ENCODE measurements at places on chromosomes 6 and 20.

DNA sequence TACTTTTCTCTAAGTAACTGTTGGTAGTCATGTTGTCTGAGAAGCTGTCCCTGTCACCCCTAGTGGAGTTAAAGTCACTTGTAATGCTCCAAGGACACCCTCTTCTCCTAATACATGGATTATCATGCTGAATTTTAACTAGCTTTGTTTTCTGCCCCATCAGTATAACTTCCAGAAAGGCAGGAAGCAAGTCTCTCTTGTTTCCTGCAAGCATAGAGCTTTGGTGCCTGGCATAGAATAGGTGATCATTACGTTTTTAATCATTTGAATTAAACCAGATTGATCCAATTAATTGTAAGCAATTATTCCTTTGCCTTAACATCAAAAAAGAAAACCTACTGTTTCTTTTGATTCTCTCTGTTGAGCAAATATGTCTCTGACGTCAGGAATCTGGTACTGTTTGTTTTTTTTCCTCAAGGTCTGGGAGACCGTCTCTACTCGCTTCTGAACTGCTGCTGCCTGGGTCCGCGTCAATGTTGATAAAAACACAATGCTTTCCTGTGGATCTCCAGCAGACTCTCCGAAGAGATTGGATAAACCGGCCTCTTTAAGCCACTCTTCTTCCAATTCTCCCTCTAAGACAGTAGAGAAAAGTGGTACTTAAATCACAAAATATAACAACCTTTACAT lies 71.8 kb downstream of the ARHGAP18 start:
- ATAC-seq: peak; percentile 43

- ATAC-seq: no peak
Observed at GRCh38 chr20:10398834-10399369, 35.1 kb downstream of the MKKS start.

- ATAC-seq: no peak
Observed at GRCh38 chr6:167330750-167331149, 5.9 kb downstream of the TTLL2 start.

DNA sequence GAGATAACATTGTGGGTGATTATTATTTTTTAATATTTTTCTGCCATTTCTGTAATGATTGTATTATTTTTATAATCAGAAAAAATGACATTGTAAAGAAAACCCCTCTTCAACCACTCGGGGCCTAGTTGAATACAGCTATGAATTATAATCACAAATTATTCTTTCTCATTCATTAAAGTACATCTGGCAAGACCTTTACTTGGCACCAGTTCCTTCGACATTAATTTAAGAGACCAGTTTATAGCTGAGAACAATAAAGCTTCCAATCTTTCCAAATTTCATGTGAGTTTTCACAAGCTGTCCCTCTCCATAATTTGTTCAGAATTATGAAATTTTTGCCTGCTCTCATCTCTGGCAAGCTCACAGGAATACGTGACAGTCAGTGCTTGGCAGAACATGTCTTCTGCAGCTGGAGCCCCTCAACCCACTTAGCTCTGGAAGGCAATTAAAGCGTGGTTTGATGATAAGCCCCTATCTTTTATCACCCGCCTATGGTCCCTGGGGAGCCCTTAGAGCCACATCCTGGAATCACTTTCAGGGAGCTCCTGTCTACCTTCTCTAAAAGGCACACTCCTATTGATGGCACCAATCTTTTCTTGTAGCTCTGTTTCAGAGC lies 237.2 kb upstream of the PRND start:
- ATAC-seq: no peak

DNA sequence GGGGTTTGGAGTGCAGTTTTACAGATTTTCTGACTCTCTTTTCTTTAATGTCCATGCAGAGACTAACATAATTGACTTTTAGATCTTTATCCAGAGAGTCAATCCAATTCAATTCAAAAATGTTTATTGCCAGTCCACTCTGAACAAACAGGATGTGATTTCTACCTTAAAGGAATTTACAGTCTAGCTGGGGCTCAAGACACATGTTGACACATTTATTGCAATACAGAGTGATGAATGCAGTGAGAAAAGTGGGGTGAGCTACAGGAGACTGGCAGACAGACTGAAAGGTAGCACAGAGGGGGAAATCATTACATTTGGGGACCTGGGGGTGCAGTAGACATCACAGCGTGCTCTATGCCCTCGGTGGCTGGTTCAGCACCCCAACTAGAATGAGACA lies 193.9 kb downstream of the SLC24A3 start:
- no peak for ATAC-seq

- peak; percentile 3 for ATAC-seq
Observed at GRCh38 chr6:111478064-111478476, 4.9 kb downstream of the REV3L start.

- ATAC-seq: no peak
Observed at GRCh38 chr6:76984572-76984971, 478.7 kb downstream of the HTR1B start.

DNA sequence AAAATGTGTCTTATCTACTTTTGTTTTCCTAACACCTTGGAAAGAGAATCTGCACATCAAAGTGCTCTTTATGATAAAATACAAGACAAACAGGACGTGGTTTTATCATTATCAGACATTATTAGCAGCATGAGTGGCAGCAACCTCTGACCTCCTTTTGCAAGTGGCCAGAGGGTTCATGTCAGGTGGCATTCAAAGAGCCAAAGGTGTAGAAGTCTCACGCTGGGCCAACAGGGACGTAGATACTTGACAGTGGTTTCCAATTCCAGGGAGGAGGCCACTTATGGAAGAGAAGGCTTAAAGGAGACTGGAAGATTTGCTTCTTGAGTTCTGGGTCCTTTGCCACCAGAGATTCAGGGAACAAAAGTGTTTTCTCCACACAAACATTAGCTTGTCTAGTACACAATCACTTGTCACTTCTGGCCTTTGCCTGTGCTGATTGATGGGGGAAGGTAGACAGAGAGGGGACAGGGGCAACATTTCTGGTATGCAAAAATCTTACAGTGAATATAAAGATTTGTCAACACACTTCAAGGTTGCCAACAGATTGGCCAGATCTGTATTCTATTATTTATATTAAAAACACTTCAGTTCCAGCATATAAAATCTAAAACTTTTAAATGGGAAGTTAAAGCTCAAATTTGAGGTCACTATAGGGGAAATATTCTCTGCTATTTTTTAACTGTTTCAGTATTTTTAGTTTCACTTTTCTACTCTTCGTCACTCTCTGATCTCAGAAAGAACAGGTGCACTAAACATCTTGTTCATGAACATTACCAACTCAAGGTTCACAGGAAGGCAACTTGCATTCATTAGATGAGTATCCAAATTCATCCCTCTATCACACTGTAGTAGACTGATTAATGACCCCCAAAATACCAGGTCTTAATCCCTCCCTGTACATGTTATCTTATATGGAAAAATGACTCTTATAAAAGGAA lies 52.1 kb upstream of the FBXO30 start:
- no peak for ATAC-seq

GRCh38 chr6:28643017-28643740 lies 117.5 kb downstream of the GPX5 start:
- ATAC-seq: peak; percentile 84

GRCh38 chr6:25913741-25914140 lies 16.8 kb downstream of the SLC17A2 start:
- ATAC-seq: no peak

DNA sequence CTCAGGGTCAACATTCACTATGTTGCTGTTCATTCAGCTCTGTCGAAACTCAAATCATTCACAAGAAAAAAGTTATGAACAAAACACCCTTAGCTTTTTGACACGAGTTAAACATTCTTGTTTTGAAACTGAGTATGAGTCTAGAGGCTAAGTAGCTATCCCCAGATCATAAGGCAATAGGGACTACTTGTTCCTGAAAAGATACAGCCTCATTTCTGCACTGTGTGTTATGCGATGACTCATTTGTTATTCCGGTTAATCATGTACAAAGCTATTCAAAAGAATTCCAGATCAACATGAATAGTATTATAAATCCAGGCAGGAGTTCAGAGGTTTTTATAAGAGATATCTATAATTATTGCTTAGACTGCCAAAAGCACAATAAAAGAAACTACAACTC lies 908.0 kb downstream of the QKI start:
- ATAC-seq: no peak

GRCh38 chr20:63293871-63294535 lies 1.0 kb downstream of the COL20A1 start:
- ATAC-seq: no peak

- ATAC-seq: no peak
Observed at GRCh38 chr6:9461188-9461587, 953.7 kb downstream of the TFAP2A start.

DNA sequence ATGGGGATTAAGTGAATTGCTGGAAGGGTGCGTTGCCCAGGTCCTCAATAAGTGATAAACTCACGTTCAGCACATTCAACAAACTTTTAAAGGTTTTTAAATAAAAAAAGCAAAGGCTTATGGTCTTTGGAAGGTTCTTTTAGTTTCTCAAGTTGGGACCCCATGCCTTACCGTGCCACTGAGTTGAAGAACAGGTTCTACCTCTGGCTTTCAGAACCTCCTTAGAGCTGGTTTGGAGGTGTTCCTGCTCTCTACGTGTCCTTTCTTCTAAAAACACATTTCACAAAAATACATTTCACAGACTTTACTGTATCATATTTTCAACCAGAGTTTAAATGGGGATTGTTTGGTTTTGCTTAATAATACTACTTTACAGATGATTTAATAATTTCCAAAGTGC lies 29.0 kb downstream of the ARID1B start:
- ATAC-seq: no peak

GRCh38 chr20:38726804-38727606 lies 2.7 kb downstream of the SLC32A1 start:
- ATAC-seq: no peak

- no peak for ATAC-seq
Observed at GRCh38 chr6:46026307-46026706, 10.6 kb upstream of the CLIC5 start.

GRCh38 chr6:6547110-6547879 lies 41.2 kb upstream of the LY86 start:
- ATAC-seq: peak; percentile 99

DNA sequence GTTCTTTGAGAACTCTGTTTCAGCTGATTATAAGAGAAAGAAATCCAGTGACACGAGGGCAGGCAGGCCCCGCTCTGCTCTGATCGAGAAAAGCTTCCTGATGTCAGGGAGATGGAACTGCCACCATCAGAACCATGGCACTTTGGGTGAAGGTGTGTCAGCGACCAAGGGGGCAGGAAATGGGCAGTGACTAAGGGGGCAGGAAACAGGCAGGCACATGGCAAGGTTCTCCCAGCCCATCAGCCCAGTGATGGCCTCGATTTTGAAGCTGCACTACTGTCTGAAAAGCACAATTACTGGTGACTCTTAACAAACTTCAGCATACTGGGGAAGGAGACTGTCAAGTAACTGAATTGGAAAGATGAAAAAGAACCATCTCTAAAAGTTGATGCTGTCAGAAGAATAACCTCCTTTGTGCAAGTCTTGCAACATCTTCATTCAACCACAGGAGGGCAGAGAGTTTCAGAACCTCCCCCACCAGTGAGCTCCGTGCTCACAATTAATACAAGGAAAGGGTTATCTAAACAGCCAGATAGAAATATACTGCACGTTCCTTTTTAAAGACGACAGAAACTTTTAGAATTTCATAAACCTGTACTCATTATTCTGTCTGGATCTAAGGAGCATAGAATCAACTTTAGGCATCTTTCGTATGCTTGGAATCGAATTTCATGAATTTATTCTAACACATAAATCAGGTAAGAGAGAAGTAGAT lies 39.1 kb downstream of the TMX4 start:
- ATAC-seq: peak; percentile 84

DNA sequence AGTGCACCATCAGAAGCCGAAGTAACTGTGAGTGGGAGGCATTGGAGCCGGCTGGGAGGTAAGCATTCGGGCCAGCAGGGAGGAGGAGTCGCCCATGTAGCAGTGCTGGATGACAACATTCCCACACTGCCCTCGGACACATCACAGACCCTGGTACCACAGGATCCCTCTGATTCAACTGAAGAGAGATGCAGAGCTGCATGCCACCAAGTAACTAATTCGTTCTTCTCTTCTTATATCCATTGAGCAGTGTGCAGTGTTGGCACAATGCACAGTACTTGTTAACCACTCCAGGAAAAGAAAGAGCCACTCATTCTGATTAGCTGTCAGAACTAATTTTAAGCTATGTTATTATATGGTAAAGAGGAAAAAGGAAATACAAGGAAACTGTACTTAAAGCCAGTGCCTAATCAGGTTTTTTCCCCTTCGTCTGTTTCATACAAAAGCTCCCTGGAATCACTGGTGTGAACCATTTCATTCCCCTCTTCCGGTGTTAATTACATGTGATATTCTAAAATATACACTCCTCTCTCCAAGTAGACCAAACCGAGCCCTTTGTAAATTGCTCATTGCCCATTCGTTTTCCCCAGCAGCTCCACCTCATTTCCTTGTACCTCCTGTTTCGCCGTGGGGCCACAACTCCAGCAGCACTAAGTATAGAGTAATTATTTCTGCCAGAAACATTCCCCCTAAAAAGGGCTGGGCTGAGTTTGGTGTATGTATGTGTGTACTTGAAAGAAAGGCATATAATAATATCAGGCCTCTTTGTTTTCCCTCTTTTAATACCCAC lies 32.4 kb upstream of the ADTRP start:
- peak; percentile 64 for ATAC-seq

- ATAC-seq: peak; percentile 31
Observed at GRCh38 chr6:149895833-149896271, 2.1 kb downstream of the RAET1E start.

DNA sequence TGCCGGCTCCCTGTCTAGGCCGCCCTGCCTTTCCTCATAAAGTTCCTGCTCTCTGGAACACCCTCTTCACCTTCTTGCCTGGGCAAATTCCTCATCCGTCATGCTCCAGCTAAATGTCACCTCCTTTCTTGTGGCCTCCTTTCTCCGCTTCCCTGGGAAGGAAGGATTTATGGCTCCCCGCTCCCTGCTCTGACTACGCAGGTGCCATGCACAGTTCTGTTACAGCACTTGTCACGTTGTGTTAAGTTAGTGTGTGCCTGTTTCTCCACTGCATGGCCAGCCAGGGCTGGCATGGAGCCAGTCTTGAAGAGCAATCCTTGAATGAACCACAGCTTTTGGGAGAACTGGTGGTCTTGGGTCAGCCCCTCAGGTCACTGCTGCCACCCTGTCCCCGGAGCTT lies 61.7 kb downstream of the CD40 start:
- no peak for ATAC-seq

DNA sequence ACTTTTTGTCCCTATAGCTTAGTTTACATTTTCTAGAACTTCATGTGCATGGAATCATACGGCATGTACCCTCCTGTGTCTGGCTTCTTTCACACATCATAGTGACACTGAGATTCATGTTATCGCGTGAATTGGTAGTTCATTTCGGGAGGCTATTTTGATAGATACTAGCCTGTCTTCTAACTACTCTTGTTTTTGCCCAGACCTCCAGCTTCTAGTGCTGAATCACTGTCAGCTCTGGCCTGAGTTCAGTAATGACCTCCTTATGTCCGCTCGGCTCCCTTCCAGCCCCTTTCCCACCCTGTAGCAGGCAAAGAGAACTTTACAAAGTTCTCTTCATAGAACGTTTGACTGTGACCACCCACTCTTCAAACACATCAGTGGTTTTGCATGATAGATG lies 14.1 kb downstream of the MYBL2 start:
- ATAC-seq: no peak

GRCh38 chr6:113512576-113512975 lies 344.6 kb upstream of the MARCKS start:
- ATAC-seq: no peak
